Fibroblast of the aortic adventitia (primary cell): ENCODE measurements at places on chromosomes 2 and 18. TPM values are rescaled to one million over a fixed set of nuclear protein-coding genes. Genes with fewer than 3 reads are reported as not detected.

The GNLY gene
- total RNA-seq: not detected in 2 replicates

The APOB gene
- total RNA-seq: under 0.01 TPM in 1 of 2 replicates, not detected in the other

The PPP1CB gene
- 307 and 330 TPM in 2 replicates for total RNA-seq

The INPP1 gene
- total RNA-seq: 9.2 and 11.8 TPM in 2 replicates

The TMEM198 gene
- 1.1 and 2.8 TPM in 2 replicates for total RNA-seq

The NEMP2 gene
- 8.1 and 11.7 TPM in 2 replicates for total RNA-seq

The CHRNG gene
- total RNA-seq: not detected in 2 replicates

The CCDC93 gene
- total RNA-seq: 23.9 and 30.5 TPM in 2 replicates

The STARD6 gene
- not detected in 2 replicates for total RNA-seq

The DOK6 gene
- total RNA-seq: 2.1 and 3.2 TPM in 2 replicates

The MOGAT1 gene
- not detected in 2 replicates for total RNA-seq

The ZSWIM2 gene
- total RNA-seq: 0.18 TPM in 1 of 2 replicates, not detected in the other

The UGT1A10 gene
- 0.41 TPM in 1 of 2 replicates, not detected in the other for total RNA-seq

The BCL11A gene
- 0.09 TPM in 1 of 2 replicates, not detected in the other for total RNA-seq
